ENCODE measurements at places on chromosomes 1 and 21. TPM values are rescaled to one million over a fixed set of nuclear protein-coding genes. Genes with fewer than 3 reads are reported as not detected.

GRCh38 chr1:21607549-21608529 is 61.3 kb downstream of the RAP1GAP start:
- DNase-seq, result peak; percentile 83

The NFIA gene
- total RNA-seq, result 68.1 TPM

DNA sequence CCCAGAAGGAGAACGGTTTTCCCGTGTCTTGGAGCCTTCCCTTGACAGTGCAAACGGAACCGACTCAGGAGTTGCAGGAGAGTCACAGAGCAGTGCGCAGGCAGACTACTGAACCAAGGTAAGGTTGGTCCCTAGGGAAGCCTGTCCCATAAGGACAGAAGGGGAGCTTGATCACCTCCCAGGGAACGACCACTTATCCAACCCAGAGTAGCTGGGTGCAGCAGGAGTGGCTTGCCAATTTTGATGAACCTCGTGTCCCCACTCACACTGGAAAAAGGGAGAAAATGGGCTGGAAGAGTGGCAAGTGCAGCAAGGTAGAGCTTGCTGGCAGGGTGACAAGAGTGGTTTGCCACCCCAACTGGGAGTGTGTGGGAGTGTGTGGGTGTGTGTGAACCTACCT is 95.1 kb downstream of the LIPI start:
- DNase-seq, result no peak

DNA sequence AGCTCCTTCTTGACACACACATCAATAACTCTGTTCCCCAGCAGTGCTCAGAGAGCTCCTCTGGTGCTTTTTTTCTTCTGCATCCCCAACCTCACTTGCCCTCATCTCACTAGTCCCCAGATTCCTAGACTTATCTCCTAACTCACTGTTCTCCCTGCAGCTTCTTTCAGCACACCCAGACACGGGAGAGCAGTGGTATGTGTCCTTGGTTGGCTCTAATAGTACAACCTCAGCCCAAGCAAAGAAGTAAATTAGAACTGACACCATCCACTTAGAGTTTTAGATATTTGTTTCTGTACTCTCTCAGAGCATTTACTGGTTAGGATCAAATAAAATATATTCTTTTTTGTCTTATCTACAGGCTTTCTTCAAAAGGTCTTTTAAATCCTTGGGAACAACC is 201.4 kb upstream of the SNX7 start:
- DNase-seq, result no peak

The OLFML2B gene
- total RNA-seq, result 45.7 TPM

DNA sequence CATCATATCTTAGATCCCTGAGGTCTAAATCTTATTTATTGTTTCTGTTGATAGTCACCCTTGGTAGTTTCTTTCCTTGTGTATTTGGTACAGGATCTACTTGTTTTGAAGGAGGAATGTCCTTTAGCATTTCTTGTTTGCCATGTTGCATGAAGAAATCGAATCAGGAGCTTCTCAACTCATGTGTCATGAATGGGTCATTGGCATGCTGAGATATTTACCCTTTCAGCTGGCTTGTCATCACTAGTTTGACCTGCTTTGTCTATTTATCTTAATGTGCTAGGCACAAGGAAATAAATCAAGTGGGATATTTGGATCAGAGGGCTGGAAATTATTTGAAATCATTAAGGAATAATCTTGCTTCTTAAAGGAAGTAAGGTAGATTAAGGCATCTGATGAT is 23.8 kb downstream of the THEM4 start:
- DNase-seq, result no peak

The SRSF10 gene
- total RNA-seq, result 127 TPM

DNA sequence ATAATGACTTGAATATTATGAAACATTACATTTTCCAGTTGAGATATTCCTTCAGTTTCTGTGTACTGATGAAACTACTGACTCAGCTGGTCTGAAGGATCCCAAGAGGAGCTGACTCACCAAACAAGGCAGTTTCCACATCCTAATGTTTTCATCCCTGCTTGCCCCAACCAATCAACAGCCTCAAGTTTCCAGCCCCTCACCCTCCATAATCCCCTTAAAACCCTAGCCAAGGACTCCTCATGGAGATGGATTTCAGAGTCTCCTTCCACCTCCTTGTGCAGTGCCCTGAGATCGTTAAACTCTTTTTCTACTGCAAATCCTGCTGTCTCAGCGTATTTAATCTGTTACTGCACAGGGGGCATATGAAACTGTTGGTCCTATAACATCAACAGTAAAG is 83.1 kb upstream of the HAO2 start:
- DNase-seq, result peak; percentile 30

The CYP4Z1 gene
- total RNA-seq, result not detected

- DNase-seq, result no peak
Measured at GRCh38 chr1:243786531-243786930, 63.5 kb downstream of the AKT3 start.

The TAL1 gene
- 3.6 TPM for total RNA-seq

The ZSWIM5 gene
- 1.4 TPM for total RNA-seq

The DPYD gene
- 30.1 TPM for total RNA-seq

- DNase-seq, result no peak
Measured at GRCh38 chr1:109269212-109269980, 13.5 kb downstream of the PSRC1 start.

- DNase-seq, result no peak
Measured at GRCh38 chr1:12565966-12566352, 52.1 kb downstream of the DHRS3 start.

GRCh38 chr1:119481951-119482350 is 25.1 kb upstream of the HSD3B1 start:
- DNase-seq, result no peak

The PLA2G2A gene
- total RNA-seq, result 1.7 TPM

The NBPF8 gene
- 11.7 TPM for total RNA-seq

The MYOG gene
- total RNA-seq, result 256 TPM

The C1orf94 gene
- not detected for total RNA-seq

DNA sequence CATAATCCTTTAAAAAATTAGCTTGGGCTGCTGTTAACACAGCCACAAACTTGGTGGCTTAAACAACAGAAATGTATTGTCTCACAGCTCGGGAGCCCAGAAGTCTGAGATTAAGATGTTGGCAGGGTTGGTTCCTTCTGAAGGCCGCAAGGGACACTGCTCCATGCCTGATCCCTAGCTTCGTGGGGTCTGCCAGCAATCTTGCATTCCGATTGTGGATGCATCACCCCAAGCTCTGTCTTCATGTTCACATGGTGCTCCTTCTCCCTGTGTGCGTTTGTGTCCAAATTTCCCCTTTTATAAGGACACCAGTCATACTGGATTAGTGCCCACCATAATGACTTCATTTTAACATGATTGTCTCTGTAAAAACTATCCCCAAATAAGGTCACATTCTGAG is 5.0 kb upstream of the HHIPL2 start:
- DNase-seq, result no peak

GRCh38 chr1:59705466-59706302 is 109.1 kb upstream of the HOOK1 start:
- DNase-seq, result no peak

DNA sequence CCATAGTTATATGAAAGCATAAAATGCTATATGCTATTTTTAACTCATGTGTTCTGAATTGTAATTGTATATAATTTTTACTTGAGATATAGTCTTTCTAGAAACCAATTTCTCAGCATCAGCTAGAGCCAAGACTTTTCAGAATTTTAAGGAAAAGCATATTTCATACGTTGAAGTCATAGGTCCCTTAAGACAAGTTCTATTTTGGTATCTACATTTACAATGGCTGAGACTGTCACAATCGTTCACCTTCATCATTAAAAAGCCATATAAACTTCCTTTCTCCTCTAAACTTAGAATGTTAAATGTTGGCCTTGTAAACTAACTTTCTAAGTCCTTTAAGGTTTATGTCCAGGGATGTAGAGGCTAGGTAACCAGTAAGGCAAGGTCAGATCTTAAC is 104.1 kb downstream of the LRRC40 start:
- peak; percentile 16 for DNase-seq

The OR14K1 gene
- not detected for total RNA-seq

- no peak for DNase-seq
Measured at GRCh38 chr1:84141182-84142003, 2.7 kb upstream of the PRKACB start.

DNA sequence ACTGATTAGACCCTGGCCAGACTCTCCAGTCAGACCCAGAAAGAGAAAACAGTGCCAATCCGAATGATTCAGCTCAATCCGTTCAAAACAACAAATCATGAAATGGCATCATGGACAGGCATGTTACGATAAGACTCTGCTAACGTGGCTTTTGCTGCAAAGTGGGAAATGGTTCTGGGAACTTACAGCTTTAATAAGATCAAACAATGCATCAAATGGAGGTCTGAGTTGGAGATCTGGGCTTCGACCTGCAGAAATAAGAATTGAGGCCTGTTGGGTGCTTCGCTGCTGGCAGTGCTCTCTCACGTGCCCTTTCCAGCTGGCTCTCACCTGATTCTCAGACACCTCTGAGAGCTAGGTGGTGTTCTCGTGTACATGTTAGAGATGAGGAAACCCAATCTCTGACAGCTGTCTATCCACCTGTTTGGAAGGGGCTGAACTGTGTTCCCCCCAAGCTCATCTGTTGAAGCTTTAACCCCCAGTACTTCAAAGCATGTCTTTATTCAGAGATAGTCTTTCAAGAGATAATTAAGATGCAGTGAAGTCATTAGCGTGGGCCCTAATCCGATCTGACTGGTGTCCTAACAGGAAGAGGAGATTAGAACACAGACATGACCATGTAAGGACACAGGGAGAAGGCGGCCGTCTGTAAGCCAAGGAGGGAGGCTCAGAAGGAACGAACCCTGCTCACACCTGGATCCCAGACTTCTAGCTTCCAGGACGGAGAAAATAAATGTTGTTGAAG is 45.5 kb upstream of the ETS2 start:
- DNase-seq, result no peak

- DNase-seq, result no peak
Measured at GRCh38 chr1:87853576-87854351, 525.1 kb downstream of the LMO4 start.

- peak; percentile 94 for DNase-seq
Measured at GRCh38 chr1:115771847-115772457, 3.4 kb upstream of the CASQ2 start.

- no peak for DNase-seq
Measured at GRCh38 chr1:90474731-90475130, 242.4 kb downstream of the BARHL2 start.

- DNase-seq, result no peak
Measured at GRCh38 chr1:39082010-39082799, 56.1 kb downstream of the NDUFS5 start.

The NUAK2 gene
- 10.1 TPM for total RNA-seq

The FCRL2 gene
- total RNA-seq, result 0.10 TPM

GRCh38 chr1:157993147-157993917 is at the start of gene KIRREL1:
KIRREL1 (plus strand) TSS chr1:157993645; CDS start chr1:157993677, 32 bp downstream.
- peak; percentile 83 for DNase-seq

DNA sequence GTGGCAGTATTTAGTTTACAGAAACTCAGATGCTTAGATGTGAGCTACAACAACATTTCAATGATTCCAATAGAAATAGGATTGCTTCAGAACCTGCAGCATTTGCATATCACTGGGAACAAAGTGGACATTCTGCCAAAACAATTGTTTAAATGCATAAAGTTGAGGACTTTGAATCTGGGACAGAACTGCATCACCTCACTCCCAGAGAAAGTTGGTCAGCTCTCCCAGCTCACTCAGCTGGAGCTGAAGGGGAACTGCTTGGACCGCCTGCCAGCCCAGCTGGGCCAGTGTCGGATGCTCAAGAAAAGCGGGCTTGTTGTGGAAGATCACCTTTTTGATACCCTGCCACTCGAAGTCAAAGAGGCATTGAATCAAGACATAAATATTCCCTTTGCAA is 59.7 kb upstream of the ZNF326 start:
- DNase-seq, result no peak

- no peak for DNase-seq
Measured at GRCh38 chr1:152044386-152044785, 7.6 kb upstream of the S100A11 start.

DNA sequence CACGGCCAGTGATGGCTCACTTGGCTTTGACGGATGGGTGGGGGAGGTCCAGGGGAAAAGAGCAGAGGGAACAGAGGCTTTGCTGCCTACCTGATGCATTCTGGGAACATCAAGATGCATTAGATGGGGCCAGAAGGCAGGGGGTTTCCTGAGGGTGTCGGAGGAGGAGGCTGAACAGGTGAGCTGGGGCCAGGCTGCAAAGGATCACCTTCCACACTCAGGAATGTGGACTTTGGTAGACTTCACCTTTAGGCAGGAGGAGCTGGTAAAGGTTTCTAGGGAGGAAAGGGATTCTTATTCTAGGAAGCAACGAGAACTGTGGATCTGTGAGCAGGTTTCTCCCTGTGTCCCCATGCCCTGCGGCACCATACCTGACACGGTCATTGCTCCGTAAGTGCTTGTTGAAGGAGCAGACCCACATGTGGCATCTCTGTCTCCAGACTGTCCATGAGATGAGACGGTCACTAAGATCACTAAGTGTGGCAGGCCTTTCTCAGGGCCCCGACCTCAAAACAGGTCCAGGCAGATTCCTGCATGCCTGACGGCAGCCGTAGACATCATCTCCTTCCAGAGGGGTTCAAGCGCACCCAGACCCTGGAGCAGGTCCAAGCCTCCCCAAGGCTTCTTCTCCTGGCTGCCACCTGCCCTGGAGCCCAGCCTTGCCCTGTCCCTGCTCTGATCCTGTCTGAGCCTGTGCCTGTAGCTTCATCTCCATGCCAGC is 89.1 kb upstream of the SLC25A33 start:
- no peak for DNase-seq

DNA sequence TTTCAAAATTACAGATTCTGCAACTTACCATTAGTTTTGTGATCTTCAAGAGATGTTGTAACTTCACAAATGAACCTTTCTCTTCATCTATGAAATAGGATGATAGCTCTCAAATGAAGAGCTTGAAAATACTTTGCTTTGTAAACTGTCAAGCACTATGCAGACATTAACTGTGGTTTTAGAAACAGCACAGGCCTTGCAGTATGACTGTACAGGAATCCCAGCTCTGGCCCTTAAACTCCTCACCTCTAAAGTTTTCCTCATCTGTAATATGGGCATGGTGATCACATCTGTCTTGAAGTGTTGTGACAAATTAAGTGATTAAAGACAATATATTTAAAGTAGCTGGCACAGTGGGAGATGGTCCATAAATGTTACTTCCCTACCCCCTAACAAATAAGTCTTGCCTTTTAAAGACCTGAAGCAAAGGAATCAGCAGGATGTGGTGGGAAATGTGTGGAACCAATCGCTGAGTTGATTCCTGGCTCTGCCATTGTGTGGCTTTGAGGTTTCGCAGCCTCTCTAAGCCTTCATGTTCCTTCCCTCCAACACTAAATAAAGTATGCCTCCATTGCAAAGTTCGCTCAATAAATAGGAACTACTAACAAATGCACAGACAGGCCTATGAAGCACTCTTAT is 5.5 kb upstream of the PTP4A2 start:
- DNase-seq, result no peak

The FCGR3A gene
- total RNA-seq, result 3.4 TPM

Data from tongue (tissue), 3 donors.